ENCODE measurements at places on chromosomes 2 and 18.

DNA sequence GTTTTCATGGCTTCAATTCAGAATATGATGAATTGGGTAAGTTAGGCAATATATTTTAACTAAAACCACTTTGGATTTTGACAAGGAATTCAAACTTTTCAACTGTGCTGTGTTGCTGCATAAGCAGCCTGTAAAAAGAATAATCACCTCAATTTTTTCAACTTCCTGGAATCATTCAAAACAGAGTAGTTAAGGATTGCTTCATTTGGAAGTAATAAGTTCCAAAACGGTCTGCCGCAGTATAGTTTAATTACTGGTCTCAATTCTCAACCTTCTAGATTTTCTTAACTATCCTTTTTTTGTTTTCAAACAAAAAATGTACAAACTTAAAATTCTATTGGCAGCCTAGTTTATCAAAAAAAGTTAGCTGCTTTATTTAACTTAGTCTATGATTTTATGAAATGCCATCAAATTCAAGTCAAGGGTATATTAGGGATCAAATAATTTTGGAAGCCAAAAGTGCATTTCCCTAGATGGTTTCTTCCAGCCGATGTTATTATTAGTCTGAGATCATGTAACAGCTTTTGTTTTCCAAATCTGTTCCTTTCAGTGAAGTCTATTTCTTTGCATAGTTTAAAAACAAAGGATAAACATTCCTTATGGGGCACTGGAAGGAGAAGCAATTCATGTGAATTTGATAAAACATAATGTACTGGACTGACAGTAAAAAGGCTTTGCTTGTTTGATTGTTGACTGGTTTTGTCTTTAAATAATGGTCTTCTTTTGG, 76.1 kb upstream of the ETAA1 start:
- no peak for DNase-seq

DNA sequence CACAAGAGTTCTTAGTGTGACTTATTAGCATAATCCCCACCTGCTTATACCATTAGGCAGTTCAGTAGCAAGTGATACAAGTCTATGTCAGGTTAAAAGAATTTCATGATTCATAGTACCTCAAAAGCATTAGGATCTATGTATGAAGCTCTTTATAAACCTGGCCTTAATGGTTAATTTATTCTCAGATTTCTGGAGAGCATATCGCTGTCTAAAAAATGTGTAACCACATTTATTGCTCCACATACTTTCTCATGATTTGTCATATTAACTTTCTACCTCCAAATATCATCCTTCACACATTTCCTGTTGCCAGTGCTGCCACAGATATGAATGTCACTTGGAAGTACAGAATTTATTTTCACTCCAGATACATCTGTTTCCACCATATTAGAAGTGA, 332.8 kb upstream of the MAP2 start:
- no peak for DNase-seq

DNA sequence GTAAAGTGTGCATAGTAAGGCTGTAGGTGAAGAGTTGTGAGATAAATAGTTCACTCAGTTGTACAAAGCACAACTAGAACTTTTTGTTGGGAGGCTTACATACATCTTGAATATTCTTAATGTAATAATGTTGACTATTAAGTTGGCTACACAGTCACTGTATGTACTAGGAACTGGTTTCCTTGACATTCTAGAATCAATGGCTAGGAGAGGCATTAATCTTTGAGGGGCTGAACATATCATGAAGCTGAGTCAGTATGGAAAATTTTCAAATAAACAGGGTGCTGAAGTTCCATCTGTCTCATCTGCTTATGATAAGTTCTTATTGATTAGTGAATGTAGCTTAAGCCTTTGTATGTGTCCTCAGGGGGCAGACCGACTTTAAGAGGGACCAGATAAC, 23.4 kb downstream of the METTL21A start:
- no peak for DNase-seq

- no peak for DNase-seq
Observed at GRCh38 chr2:233460726-233461441, 105.7 kb downstream of the USP40 start.

DNA sequence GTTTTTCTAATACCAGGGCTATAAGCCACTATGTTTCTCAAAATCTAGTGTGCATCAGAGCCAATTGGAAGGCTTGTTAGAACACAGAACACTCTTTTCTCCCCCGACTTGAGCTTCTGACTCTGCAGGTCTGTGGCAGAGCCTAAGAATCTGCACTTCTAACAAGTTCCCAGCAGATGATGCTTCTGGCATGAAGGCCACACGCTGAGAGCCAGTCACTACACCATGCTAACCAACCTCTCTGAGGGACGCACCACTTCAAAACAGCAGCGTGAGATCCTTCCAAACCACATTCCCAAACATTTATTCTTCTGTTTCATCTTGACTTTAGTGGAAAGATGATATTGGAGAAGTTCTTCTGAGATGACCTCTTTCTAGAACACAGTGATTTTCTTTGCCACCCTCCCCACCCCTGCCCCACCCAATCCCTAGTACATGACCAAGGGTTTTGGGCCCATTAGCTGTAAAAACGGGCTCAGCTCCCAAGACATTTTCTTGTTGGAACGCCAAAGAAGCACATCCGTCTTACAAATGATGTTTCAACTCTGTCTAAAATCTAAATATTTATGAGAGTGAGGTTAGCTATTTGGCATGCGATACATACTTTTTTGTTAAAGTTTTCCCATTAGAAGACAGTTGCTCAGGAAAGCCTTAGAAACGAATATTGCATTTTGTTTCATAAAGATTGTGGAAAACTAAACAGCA, 391.9 kb downstream of the TMEM182 start:
- no peak for DNase-seq

DNA sequence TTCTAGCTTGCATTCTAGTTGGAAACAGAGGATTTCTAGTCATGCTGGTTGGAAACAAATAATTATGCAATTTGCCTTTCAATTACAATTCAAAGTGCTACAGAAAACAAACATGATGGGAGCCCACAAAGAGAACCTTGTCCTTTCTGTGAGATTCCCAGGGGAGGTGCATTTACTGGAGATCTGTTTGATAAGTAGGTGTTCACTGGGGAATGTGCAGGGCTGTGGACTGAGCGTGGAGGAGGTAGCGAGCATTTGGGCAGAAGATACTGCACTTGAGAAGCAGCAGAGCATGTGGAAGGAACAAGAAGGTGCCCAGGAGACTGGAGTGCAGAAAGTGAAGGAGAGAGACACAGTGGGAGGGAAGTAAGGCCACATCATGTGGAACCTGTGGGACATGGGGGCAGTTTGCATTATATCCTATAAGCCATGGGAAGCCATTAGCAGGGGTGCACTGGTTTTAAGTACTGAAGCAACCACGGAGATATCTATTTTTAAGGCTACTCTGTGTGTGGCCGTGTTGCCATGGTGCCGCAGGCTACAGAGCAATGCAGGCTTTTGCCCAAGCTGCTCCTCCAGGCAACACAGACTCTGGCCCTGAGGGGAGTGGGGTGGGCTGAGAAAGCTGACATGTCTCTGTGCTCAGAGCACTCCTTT, 154.0 kb downstream of the ANTXR1 start:
- no peak for DNase-seq

DNA sequence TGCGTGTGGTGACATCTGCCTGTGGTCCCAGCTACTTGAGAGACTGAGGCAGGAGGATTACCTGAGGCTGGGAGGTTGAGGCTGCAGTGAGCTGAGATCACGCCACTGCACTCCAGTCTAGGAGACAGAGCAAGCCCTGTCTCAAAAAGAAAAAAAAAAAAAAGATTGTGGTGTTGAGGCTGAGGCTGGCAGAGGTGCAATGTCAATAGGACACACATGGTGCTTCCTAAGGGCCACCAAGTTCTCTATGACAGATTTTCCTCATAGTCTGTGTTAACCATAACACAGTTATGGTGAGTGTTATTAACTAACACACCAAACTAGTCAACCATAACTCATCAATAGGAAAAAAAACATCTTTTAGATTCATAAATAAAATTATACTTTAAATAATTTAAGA, 494.4 kb downstream of the TMX3 start:
- no peak for DNase-seq

- no peak for DNase-seq
Observed at GRCh38 chr2:61911510-61911909, 6.0 kb downstream of the COMMD1 start.

GRCh38 chr2:239825705-239825979, 199.5 kb downstream of the NDUFA10 start:
- no peak for DNase-seq

DNA sequence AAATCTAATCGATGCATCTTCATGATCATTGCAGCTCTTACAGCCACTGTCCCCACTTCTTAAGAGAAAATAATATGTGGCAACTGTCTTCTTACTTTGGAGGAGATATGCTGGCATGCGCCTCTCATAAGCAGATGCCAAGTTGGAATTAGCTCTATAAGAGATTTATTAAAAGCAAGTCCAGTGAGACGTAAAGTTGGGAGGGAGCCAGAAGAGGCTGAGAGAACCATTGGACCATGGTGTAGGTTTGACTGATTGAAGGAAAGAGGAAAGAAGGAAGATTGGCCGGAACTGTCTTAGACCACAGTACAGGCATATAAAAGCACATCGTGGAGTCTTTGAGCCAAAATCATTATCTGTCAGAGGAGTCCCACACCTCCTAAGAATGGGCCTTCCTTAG, 265.7 kb upstream of the ZC3H15 start:
- DNase-seq, result no peak

DNA sequence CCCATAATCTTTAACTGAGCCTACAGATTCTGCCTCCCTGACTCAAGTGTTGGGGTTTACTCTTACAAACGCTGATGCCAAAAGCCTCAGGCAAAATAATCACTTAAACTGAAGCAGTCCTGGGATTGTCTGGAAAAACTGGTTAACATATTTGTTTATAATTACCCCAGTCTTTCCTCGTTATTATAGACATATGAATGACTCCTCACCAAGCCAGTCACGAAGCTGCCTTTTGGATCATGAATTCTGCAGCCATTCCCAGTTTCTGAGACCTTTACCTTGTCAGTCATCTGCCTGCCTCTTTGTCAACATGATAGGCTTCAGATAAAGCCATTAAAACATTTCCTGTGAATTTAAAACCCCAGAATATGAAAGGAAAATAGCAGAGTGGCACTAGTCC, 46.4 kb downstream of the MREG start:
- DNase-seq, result no peak

GRCh38 chr18:36381075-36381474, 83.6 kb downstream of the FHOD3 start:
- DNase-seq, result no peak

- no peak for DNase-seq
Observed at GRCh38 chr2:138671566-138671965, 108.6 kb downstream of the NXPH2 start.

DNA sequence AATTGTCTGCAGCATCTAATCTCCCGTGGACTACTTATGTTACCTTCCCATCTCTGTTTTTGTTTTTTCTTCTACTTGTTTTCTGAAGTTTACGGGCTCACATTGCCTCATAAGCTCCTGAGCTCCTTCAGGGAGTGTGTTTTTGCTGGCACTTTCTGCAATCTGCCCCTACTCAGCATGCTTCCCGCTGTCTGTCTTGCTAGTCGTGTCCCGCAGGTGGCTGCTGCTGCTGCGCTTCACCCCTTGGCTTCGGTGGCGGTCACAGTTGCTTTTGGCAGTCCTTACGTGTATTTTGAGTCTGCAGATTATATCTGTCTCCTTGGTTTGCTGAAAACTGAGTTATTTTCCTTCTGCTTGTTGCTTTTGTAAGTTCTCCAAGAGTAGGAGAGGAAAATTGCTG, 37.3 kb downstream of the FER1L5 start:
- DNase-seq, result no peak

GRCh38 chr18:48408727-48409590, at the start of gene ZBTB7C:
Gene ZBTB7C (minus strand): TSS chr18:48409383.
- DNase-seq, result no peak

DNA sequence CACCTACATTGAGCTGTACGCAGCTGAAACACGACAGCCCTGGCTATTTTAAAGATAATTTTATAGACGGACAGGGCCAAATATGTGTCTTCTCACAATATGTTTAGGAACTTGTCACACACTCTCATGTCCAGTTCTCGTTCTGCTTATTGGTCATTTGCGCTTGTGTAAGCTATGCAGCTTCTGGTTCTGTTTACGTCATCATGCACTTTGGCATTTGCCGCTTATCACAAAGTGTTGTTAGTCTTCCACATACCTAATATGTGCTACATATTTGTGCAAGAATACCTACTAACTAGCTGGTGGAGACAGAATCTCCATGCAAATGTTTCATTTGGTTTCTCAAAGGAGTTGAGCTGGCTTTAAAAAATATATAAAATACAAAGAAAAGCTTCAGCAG, 7.5 kb upstream of the ZNF516 start:
- DNase-seq, result no peak

- DNase-seq, result no peak
Observed at GRCh38 chr2:128380961-128381938, 62.6 kb upstream of the HS6ST1 start.

DNA sequence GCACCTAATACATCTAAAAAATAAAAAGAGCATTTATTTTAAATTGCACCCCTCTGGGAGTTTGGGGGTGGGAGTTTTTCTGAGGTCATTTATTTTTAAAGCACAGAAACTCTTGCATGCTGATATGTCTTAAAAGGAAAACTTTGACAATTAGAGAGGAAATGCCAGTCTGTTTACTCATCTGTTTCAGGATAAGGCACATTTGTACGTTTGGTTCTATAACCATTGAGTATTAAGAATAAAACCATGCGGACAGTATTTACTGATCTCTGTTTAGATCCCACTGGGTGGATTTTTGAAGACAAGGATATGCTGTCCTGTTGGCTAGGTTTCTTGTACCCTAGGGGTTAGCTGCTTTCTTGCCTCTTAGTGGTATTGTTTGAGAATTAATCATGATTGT, 122.9 kb downstream of the TANC1 start:
- no peak for DNase-seq

Measured in activated CD4-positive, CD25-positive, alpha-beta regulatory T cell (primary cell).